ENCODE measurements at places on chromosomes 5 and 9. TPM values are rescaled to one million over a fixed set of nuclear protein-coding genes. Genes with fewer than 3 reads are reported as not detected.

Gene KIAA0825
- 5.1 TPM for polyA plus RNA-seq

Gene PRDM9
- polyA plus RNA-seq, result not detected

Gene ADAMTS12
- polyA plus RNA-seq, result 0.08 TPM

Gene CCNI2
- polyA plus RNA-seq, result not detected

Gene PKN3
- polyA plus RNA-seq, result 1.4 TPM

Gene PCDHB8
- polyA plus RNA-seq, result 0.81 TPM

Gene MYORG
- 1.0 TPM for polyA plus RNA-seq

Gene PDCD1LG2
- polyA plus RNA-seq, result not detected

Gene TEX48
- not detected for polyA plus RNA-seq

Gene INSYN2B
- 5.5 TPM for polyA plus RNA-seq

Gene PCDHB7
- 2.1 TPM for polyA plus RNA-seq

Gene LHX2
- 2.6 TPM for polyA plus RNA-seq

Gene TMEFF1
- polyA plus RNA-seq, result 295 TPM

Gene DMRT3
- polyA plus RNA-seq, result not detected

Gene PCDHGA1
- 0.50 TPM for polyA plus RNA-seq

Gene SPINK7
- polyA plus RNA-seq, result not detected

Gene TMC1
- not detected for polyA plus RNA-seq

Gene NEUROG1
- polyA plus RNA-seq, result not detected

Gene NDUFS4
- polyA plus RNA-seq, result 229 TPM

Gene BTNL8
- polyA plus RNA-seq, result not detected

Gene EQTN
- not detected for polyA plus RNA-seq

Gene CRB2
- 0.70 TPM for polyA plus RNA-seq

Gene SH2D3C
- 19.4 TPM for polyA plus RNA-seq

Gene ARID3C
- polyA plus RNA-seq, result 2.8 TPM

Gene RMRP
- not detected for polyA plus RNA-seq

Gene STING1
- polyA plus RNA-seq, result 0.12 TPM

Gene SLC34A1
- not detected for polyA plus RNA-seq

Gene IL4
- not detected for polyA plus RNA-seq

Gene LCN2
- not detected for polyA plus RNA-seq

Gene ENTREP1
- 2.0 TPM for polyA plus RNA-seq

Gene RNF183
- not detected for polyA plus RNA-seq

Data from neural cell (in vitro differentiated cells).